Stimulated activated CD4-positive, alpha-beta T cell treated with anti-CD3 and anti-CD28 coated beads, Interleukin-4, amount 100 ng/mL, for 4 hours (primary cell): ENCODE measurements at places on chromosomes 4 and X.

DNA sequence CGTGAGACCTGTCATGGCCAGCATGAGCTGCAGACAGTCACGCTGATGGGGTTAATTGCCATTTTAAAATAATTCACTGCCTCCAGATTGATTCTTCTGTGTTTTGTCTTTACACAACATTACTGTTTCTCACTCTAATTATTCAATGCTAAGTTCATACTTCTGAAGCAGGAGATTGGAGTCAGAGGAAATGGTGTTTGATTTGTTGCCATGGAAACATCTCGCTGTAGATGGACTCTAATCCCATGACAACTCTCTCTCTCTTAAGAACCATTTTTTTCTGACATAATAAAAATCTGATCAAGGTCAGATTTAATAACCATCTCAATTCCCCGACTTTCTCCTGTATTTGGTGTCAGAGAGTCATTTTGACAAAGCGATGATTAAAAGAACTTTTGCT is 209.0 kb downstream of the IDS start:
- no peak for DNase-seq

GRCh38 chr4:138639018-138639741 is 376.4 kb upstream of the NOCT start:
- no peak for DNase-seq

DNA sequence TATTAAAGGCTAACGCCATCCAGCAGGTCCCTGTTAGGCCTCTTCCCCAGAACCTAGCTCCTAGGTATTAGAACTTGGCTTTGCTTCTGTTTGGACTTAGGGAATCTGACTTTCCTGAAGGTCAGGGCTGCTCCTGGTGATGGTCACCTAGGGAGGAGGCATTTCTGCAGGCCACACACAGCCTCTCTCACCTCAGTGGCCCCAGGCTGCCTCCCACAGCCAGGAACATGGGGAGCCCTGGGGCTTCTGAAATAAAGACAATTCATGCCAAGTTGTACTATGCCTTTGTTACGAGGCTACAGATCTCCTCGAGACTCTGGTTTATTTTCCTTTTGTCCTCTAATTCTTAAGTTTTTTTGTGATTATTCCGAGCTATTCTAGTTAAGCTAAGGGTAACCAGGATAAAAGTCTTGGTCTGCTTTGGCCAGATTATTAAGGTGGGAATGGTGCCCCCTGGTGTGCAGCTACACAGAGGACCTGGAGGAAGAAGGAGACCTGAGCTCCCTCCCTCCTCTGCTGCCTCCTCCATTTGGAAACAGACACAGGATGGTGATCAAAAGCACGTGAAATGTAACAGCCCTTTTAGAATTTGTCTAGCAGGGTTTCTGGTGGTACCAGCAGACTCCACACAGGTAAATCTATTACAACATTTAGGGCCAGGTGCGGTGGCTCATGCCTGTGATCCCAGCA is 131.0 kb downstream of the DCLK2 start:
- no peak for DNase-seq

DNA sequence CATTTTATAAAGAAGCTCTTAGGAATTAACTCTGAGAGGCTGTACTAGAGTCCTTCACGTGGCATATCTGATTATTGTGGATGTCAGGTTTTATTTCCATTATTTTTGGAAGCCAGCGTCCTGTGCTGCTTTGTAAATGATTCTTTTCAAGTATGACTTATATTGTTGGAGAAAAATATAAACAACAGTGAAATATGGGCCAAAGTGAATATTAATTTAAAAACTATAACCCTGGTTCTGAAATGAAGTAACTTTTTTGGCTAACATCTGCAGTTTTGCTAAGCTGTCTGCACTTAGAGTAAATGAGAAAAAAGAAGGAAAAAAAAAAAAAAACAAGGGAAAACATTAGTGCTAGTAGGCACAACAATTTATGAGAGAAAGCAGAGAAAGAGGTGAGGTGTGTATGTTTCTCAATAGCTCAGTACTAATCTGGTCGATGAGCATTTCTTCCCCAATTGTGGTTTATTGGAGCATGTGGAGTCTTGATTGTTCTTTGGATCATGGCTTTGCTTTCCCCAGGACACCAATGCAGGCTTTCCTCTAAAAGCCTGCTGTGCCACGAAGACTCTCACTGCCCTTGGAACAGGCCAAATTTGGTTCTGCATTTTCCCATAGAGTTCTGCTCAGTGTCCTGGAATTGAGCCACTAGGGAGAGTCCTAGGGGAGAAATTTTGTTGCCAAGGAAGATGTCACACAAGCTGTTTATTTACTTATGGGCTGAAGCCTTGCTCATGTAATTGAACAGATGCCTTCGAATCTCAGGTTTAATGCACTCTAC is 273.3 kb downstream of the DKK2 start:
- no peak for DNase-seq

DNA sequence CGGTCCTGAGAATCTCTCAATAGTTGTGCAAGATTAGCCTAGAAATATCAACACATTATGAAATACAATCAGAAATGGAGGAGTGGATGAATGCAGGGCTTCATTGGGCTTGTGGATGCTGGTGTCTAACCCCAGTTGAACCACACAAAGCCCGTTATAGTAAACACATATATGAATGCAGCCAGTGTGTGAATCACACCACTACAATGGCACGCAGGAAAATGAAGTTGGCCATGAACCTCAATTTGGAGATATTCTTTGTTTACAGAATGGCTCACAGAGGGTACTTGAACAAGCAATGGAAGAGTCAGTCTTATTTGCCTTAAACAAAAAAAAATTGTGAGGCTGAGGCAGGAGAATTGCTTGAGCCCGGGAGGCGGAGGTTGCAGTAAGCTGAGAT is 57.8 kb downstream of the SOD3 start:
- DNase-seq: no peak

DNA sequence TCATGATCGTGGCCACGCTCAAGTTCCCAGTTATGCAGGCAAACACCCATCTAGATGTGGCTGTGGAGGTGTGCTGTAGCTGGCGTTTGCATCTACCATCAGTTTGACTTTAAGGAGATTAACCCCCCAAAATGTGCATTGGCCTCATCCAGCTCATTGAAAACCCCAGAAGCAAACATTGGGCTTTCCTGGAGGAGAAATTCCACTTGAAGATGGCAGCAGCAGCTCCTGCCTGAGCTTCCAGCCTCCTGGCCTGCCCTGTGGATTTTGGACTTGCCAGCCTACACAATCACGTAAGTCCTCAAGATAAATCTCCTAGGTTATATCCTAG is 30.2 kb upstream of the SLC25A6 start:
- DNase-seq: no peak
